Dermis blood vessel endothelial cell (primary cell): ENCODE measurements at places on chromosomes 2 and 18.

DNA sequence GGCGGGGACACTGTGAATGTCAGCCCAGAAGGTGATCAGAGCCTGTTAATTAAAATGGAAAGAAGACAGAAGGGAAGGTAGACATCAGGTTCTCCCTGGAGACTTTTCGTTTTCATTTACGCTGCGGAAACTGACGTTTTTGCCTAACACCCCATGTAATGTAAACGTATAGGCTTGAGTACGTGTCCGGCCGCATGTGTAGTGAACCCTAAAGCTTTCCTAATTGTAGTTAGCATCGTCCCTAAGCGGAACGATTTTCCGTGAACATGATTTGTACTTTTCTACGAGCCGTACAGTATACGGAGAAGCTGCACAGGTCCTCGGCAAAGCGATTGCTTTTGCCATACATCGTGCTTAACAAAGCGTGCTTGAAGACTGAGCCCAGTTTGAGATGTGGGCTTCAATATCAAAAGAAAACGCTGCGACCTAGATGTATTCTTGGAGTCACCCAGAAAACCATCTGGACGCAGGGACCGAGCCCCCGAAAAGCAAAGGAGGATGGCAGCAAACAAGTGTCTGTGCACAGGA lies 284 bp downstream of the TIMM21 start:
- DNase-seq: no peak

- DNase-seq: no peak
These were observed 38.2 kb upstream of the MGAT4A start for GRCh38 chr2:98769114-98769476.

DNA sequence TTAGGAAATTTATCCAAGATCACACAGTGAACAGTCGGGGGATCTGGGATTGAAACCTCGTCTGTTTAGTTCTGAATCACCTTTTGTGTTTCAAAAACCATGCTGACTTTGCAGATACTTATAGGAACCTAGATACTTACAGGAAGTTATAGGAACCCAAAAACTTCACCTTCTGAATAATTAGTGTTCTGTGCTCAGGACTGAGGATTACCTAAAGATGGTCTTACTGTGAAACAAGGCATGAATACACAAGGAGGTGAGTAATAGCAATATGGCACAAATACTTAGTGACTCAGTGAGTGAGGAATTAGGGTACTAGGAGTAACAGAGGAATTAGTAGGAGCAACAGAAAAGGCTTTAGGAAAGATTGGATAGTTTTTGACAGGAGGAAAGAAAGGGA lies 145.5 kb downstream of the LRATD1 start:
- no peak for DNase-seq

DNA sequence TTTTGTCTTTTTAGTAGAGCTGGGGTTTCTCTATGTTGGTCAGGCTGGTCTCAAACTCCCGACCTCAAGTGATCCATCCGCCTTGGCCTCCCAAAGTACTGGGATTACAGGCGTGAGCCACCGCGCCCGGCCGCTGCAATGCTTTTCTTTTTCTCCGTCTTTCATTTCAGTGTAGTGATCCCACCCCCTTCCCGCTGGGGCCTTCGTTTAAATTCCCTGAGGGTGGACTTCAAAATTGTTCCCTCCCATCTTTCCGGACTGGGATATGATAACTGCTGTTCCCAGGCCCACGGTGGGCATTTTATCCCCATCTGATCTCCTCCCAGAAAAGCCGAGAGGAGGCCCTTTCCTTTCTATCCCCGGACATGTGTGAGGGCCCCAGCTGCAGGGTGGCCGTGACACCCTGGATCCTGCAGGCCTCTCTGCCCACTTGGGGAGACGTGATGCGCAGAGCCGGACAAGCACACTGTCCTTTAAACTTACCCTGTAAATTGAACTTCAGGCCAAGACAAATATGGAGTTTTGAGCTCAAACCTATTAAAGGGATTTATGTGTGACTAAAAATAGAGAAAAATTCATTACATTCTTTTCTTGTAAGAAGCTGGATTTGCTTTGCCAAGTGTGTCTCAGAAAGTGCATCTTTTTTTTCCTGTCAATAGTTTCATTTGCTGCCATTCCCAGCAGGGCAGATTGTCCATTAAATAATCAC lies 54.5 kb upstream of the AFF3 start:
- DNase-seq: no peak

- no peak for DNase-seq
These were observed 244.0 kb downstream of the PDE11A start for GRCh38 chr2:177828557-177828956.

GRCh38 chr2:17830053-17831034 lies 14.1 kb downstream of the MSGN1 start:
- peak; percentile 91 for DNase-seq

DNA sequence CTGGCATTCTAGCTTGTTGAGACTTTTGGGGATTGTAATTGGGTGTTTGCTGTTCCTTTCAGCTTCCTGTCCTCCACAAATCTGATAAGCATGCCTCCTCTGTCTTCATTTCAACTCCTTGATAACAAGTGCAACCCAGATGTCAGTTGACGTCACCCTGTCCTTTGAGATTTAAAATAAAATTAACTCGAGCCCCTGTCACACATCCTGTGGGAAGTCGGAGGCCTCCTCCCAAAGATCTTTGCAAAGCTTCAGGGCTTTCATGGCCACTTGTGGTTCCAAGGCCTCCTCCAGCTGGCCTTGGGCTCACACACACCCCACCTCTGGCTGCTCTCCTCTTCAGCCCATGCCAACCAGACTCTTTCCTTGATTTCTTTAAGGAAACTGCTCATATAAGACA lies 69.9 kb upstream of the ITGA6 start:
- no peak for DNase-seq

DNA sequence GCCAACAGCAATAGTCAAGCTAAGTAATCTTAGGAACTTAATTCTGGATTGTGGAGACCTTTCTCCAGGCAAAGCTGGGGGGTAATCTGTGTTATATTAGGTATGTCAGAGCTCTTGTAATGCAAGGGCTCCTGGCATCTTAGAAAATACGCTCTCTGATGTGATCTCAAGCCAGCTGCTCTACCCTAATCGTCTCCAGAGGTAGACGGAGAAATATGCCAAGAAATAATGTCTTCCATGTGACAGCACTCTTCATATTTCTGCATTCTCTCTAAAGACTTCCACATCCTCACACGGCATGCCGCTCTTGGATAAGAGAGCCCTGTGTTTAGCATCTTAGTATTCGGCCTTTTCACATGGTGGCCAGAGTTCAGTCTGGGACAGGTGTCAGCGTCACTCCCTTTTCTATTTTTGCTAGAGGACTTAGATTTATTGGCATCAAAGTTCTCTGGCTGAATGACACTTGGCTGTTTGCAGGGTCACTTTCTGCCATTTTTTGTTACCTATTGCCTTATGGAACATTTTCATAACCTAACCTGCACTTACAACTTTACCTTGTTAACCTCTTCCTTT lies 25.2 kb downstream of the CAPN13 start:
- DNase-seq: no peak

DNA sequence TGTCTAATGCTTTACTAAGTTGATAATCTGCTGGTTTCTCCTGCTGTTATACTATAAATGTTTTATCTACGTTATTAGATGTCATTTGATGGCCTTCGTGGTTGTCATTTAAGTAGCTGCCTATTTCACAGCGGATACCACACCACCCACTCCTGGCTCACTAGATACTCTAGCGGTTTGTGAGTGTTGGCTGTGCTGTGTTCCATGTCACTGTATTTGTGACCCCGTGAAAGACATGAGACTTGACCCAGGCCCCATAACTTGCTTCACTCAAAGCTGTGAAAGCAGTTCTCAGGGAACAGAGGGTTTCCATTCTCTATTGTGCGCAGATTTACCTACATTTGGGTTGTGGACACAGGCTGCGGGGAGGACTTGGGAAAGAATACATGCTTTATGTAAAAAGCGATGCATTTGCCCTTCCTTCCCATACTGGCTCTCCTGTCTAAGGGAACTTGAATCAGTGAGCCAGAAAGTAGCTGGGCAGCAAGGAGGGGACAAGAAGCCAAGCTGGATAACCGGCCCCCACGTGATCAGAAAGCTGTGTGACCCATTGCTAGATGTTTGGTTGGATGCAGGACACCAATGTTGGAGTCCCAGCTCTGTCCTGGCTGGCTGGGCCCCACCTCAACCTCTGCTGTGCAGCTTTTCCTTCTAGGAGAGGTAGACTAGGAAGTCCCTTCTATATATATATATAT lies 52.2 kb downstream of the PLB1 start:
- no peak for DNase-seq

DNA sequence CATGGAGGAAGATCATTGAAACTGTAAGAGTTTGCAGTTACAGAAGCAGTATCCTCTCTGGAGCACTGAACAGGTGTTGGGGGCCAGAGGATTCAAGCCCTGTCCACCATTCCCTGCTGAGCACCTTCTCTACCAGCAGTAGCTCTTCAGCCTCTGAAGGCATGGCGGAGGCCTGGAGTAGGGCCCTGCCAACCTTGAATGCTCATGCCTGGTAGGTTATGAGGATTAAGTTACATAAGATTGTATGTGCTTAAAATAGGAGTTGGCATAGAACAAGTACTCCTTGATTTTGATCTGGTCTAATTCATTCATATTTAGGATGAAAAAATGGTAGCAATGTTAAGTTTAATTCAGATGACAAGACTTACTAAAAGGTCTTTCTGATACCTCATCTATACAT lies 40.2 kb downstream of the FMNL2 start:
- no peak for DNase-seq

DNA sequence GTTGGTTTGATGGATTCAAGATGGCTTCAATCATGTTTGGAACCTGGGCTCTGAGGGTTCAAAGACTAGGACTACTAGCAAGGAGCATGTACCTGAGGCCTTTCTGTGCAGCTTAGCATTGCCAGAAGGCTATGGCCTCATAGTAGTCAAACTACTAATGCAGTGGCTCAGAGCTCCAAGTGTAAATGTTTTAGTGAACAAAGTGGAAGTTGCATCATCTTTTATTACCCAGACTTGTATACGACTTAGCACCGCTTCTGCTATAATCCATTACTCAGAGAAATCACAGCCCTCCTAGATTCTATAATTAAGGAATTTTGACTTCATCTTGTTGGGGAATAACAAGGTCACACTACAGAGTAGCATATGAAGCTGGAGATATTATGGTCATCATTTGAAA lies 210.5 kb downstream of the ERBB4 start:
- DNase-seq: no peak

- no peak for DNase-seq
These were observed 376.7 kb upstream of the SOX11 start for GRCh38 chr2:5315512-5315911.

DNA sequence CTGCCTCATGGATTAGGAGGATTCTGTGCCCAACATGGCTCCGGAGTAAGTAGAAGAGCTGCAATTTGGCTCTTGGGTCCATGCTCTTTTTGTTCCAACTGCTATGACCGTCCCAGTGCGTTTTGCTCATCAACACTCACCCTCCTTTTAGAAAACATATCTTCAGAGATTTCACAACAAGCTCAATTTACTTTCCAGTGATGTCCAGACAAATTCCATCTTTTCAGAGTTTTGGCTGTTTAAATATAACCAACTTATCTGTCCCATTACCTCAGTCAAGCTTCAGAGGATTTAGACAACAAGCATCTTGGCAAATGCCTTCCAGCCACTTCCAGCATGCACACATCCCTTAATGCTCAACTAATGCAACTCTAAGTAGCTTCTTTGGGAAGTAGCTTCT lies 6.9 kb upstream of the SLC14A2 start:
- no peak for DNase-seq

DNA sequence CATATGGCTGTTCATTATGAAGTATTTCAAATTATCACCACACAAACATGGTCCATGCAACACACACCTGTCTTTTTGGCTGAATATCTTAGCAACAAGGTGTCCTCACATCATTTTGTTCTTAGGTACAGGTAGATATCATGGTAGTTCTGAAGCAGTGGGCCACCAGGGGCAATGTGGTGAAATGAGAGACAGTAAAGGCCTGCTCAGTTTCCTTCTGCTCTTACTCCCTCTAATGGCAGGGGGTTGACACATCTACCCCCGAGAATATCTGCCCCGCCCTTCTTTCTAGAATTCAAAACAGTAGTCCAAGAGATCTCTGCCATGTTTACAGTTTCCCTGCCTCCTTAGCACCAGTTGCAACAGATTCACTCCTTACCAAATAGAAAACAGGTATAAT lies 147.0 kb upstream of the KLHL14 start:
- DNase-seq: peak; percentile 30

DNA sequence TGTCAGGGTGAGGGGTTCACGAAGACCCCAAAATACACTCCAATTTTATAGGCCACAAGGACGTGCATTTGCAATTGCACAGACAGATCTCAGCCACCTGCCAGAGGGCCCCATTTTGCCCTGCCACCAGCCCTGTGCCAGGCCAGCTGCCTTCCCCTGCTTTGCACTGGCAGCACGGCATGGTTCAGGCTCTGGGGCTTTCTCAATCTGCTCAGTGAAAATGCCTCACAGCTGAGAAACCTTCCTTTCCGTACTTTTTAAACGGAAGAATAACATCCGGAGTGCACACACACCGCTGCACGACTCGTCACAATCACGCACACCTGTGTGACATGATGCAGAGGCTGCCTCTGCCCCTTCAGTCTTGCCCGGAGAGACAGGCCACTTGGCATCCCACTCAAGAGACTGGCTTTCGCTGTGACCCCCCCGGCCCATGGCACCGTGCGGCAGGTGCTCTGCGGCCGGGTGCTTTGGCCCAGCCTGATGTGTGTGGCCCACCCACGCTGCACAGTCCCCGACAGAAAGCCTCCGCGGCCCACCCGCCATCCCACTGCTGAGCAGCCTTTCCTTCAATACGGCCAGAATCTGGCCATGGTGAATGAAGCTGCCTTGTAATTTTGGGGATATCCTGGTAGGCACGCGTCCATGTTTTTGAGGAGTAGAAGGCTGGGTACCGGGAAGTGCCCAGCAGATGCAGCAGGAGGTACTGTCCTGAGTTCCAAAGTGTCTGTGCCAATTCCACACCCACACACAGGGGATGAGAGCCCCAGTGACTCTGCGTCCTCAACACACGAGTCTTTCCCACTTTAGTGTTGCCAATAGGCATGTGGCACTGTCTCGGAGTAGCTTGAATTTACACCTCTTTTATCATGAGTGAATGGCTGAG lies 88.8 kb downstream of the USP40 start:
- DNase-seq: no peak

GRCh38 chr18:76234676-76235060 lies 260.4 kb downstream of the ZNF516 start:
- no peak for DNase-seq

DNA sequence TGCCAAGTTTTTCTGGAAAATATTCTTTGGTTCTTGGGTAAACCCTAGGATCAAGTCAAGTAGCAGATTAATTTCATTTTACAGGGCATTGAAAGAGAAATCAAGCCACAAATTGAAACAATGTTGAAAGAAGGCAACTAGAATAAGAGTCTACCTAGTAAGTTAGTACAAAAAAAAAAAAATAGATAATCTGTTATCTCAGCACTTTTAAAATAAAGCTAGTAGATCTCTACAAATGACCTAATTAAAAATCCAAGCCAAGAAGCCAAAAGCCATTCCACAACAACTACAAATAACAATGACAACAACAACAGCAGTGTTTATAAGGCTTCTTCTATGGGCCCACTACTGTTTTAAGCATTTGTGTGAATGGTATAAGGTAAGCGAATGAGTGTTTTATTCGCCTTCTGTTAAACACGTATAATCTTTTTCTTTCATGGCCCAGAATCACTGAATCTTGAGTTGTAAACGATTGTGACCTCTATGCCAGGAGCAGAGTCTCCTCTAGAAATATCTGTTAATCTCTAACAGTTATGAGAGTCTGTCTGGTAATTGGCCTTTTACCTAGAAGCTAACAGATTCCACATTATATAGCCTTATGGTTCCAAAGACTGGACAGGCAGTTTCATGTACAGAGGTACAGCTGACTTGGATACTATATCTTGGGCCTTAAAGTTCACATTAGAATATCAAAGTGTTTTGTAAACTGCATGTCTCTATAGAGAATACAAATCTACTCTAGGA lies 28.6 kb upstream of the CUL3 start:
- DNase-seq: no peak
